ENCODE measurements at places on chromosomes 2 and 18. TPM values are rescaled to one million over a fixed set of nuclear protein-coding genes. Genes with fewer than 3 reads are reported as not detected.

GRCh38 chr2:46073540-46074046 lies 223.6 kb upstream of the EPAS1 start:
- DNase-seq: peak; percentile 95

DNA sequence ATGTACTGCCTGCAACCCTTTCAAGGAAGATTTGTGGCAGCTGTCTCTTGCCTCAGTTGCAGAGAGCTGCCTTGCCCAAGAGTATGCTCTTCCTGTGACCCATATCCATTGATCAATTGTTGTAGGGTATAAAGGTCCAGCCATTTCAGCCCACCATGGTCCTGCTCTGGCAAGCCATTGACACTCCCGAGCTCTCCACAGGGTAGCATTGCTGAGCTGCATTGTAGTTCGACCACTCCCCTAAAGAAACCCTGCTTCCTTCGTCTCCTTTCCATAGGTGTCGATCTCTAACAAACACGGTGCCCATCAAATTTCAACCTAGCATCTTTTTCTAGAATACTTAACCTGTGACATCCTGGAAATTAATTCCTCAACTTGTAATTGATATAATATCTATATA lies 104.9 kb upstream of the NDUFV2 start:
- no peak for DNase-seq

- DNase-seq: no peak
Measured at GRCh38 chr2:65404988-65405697, 27.3 kb downstream of the SPRED2 start.

DNA sequence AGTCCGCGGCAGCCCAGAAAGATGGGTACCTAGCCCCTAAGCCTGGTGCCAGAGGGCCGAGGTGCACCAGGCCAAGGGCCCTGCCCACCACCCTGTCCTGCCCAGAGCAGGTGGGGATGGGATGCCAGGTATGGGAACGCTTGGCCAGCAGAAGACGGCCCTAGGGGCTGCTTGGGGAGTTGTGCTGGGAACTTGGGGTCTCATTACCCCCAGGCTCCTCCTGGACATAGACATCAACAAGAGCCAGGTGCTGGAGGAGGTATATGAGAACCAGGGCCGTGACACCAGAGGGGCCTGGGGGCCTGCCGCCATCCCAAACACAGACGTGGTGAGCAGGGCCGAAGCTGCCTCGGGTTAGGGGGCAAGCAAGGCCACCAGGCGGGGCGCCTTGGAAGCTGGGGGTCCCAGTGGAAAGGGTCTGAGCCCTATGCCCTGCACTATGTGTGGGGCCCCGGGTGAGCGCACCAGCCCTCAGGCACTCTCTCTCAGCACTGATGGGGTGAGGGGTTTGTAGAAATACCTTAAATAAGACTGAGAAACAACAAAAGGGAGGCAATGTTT lies 46.9 kb downstream of the FER1L5 start:
- no peak for DNase-seq

DNA sequence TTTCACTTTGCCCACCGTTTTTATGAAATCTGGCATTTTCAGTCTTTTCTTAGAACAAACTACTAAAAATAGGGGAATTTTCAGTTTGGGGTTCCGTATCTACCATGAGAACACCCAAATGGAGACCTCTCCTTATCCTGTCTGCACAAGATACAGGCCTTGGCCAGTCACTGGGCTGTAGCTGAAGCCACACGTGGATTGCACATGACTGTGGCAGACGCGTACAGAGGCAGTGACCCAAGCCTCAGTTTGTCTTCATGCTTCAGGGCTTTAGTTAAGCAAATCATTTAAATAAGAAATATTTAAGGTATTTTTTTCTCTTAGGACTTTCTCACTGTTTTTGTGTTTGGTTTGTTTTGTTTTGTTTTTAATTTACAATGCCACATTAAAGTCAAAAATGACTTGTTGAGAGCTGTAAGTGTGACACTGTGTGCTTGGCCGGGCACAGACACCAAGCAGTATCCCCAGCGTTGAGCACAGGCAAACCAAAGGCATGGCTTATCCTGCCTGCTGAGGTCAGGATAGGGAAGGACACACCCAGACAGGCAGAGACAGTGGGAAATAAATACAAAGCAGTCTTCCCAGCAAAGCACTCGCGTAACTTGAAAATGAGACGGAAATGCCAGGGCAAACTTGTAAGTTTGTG lies 53.3 kb downstream of the TRAPPC12 start:
- DNase-seq: no peak

DNA sequence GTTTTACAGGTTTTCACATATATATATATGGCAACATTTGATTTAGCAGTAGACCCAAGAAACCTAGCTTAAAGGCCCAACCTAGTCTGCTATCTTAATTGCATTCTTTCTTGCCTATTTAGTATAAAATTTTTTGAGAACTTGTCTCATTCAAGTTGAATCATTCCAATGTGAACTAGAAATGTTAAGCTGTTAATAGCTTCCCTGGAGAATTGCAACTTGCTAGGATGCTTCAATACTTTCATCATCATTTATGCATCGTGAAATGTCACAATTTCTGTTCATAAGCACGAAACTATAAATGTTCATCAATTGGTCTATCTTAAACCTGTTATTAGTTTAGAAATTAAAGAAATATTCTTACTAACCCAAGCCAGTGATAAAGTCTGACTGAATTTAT lies 217.6 kb downstream of the BABAM2 start:
- no peak for DNase-seq

- DNase-seq: no peak
Measured at GRCh38 chr2:55995211-55995610, 71.6 kb upstream of the EFEMP1 start.

DNA sequence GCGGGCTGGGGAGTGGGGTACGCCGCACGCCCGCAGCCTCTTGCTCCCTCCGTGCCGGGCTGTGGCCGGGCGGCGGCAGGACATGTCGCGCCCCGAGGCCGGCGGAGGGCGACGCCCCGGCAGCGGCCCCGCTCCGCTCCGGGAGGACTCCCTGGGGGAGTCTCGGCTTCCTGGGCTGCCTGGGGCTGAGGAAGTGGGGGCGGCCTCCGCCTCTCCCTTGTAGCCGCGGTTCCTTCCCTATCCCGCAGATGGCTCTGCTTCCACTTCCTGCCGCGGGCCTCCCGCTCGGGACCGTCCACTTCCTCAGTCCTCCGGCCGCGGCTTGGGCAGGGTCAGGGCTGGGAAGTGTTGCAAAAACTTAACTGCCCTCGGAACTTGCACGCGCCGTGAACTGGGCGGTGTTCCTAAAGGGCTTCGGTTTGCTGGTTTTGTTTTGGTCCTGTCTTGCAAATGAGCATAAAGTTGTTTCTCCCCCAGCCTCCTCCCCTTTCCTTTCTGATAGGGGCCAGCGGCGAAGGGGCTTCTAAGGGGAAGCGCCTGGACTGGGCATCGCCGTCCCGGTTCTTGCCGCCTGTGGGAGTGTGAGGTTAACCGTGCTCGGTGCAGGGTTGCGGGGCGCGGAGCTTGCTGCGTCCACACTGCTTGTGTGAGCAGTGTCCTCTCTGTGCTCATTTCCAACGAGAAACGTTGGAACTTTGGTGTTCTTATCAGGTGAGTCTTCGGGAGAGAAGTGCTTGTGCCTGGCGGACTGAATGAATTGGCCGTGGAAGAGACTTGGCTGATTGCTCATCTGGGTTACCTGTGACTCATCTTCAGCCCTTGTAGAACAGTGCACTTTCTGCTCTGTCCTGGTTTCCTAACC lies 600 bp downstream of the RALB start:
- peak; percentile 66 for DNase-seq

DNA sequence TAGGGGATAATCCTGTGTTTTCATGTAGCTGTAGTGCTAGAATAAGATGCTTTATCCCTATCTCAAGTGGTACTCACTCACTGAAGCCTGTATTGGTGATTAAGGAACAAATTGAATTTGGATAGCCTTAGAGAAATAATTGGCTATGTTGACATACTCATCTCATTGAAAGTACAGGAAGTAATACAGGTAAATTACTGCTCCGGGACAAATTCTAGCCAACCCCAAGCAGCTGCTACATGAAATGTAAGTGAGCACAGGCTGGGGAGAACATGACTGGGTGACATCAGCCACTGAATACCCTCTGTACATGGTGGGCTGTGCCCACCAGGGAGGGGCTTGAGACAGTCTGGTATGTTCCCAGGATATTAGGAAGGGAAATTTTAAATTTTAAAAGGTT lies 188.4 kb upstream of the RASGRP3 start:
- no peak for DNase-seq

GRCh38 chr2:16166327-16166981 lies 226.1 kb downstream of the MYCN start:
- DNase-seq: no peak

GRCh38 chr2:96485751-96486651 lies 19.2 kb downstream of the NEURL3 start:
- peak; percentile 54 for DNase-seq

DNA sequence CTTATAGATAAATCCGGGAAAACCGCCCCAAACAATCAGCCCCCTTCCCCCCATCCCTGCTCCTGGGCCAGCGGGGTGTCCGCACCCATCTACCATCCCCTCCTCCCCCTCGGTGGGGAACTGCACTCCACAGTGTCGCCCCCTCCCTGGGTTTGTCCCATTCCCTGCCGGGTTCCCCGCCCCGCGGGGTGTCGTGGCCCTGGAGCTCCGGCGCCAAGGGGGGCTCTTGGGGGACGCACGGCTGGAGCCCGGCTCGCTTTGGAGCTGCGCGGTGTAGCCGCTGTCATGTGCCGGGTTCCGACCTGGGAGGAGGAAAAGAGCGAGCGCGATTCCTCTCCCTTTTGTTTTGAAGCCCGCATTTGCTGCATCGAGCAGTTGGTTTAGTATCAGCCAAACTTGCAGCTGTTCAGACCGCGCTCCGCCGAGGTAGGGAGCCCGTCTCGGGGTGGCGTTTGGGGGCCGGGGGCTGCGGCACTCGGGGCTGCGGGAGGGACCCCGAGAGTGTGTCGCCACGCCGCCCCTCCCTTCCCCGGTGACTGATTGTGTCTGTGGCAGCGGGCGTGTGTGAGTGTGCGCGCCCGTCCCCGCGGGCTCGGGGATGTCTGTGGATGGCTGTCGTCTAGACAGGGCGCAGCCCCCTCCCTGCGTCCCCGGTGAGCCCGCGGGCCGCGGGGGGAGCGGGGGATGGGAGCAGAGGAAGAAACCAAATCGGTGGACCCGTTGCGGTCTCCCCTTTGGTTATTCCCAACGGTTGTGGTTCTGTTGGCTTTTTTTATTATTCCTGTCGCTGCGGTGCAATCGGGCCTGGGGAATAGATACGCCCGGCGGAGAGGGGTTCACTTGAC lies 797 bp downstream of the CTIF start:
- peak; percentile 31 for DNase-seq

DNA sequence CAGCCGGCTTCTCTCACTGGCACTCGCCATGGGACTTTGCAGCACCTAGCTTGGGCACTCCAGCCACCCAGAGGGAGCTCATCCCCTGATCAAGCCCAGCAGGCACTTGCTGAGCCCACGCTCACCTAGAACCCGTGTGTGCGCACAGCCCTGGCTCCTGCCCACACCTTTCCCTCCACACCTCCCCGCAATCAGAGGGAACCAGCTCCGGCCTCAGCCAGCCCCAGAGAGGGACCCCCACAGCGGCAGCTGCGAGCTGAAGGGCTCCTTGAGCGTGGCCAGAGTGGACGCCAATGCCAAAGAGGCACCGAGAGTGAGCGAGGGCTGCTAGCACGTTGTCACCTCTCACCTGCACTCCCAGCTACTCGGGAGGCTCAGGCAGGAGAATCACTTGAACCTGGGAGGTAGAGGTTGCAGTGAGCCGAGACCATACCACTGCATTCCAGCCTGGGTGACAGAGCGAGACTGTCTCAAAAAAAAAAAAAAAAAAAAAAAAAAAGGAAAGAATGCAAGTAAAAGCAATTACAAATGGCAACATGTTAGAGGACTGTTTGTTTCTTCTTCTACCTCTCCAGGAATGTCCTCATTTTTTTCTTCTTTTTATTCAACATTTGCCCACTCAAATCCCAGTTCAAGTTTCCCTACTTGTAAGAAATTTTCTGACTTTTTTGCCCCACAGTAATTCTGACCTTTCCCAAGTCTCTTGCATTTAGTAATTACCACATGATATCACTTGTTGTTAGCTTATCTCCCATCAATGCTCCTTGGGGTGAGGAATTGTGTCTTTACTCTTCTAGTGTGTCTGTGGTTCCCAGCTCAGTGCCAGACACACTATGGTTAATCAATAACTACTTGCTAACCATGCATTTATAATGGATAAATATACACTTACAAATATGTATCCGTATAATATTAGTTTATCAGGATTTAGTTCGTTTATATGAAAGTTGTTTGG lies 40.6 kb upstream of the ST3GAL5 start:
- no peak for DNase-seq

GRCh38 chr18:22219568-22220355 lies 50.4 kb downstream of the GATA6 start:
- no peak for DNase-seq

DNA sequence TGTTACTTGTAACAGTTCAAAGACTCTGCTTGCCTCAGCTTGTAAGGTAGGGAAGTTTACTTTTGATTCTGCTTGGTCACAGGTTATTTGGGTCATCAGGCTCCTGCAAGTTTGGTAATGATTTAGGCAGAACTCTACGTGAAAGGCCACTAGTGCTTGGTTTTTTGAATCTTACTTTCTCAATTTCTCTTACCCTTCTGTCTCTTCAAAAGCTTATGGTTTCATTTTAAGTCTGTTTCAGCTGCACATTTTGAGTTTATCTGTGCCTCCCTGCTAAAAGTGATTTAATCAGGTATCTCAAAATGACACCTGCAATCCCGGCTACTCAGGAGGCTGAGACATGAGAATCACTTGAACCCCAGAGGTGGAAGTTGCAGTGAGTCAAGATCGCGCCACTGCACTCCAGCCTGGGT lies 26.3 kb upstream of the MOCOS start:
- no peak for DNase-seq

DNA sequence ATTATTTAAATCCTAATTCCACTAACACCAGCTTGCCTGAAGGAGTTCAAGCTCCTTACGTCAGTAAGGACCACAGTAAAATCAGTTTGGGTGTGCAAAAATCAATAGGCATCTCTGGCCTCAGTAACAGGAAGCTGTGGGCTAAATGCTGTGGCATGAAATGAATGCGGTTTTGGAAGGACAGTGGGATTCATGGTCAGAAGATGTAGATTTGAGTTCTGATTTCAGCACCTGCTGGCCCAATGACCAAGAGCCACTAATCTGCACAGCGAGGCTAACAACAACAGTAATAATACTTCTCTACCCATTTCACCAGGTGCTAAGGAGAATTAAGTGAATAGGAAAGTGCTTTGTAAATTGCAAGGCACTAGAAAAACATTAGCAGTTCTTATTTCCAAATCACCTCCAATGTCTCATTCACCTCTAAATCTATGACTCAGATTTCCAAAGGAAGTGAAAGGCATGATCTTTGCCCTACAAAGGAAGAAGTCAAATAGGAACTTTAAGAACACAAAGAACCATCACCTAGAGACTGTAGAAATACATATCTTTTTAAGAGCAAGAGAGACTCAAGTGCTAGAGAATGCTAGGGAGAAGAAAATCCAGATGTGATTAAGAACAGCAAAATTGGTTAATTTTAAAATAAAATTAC lies 172.6 kb downstream of the ANKRD44 start:
- no peak for DNase-seq

Gene STARD6
- total RNA-seq: not detected

Gene POMC
- not detected for total RNA-seq
